ENCODE measurements at places on chromosomes 16 and 17.

DNA sequence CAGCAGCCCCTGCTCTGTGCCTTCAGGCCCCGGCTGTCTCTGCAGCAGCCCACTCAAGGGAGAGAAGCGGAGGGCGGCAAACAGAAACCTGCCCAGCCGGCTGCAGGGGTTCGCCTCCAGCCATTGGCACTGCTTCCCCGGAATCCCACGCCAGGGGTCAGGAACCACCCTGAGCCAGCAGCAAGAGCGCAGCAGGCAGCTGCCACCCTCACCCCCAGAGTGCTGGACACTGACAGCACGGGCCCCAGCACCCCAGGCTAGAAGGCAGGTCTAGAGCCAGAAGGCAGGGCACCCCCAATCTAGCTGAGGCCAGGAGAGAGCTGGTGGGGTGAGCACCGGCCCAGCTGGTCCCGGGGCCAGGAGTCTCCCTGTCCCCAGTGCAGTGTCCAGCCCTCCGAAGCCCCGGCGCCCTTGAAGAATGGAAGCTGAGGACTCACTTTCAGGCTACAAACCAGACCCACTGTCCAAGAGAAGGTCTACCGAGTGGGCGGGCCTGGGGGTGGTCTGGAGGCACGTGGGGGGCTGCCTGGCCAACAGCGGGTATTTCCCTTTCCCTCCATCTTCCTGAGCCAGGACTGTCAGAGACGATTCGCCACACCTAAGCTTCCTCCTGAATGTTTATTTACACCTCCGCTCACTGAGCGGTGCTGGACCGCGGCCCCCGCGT lies 8.4 kb downstream of the UBALD2 start:
- DNase-seq = no peak

- DNase-seq = no peak
Measured at GRCh38 chr16:11870399-11870798, 19.1 kb upstream of the RSL1D1 start.

DNA sequence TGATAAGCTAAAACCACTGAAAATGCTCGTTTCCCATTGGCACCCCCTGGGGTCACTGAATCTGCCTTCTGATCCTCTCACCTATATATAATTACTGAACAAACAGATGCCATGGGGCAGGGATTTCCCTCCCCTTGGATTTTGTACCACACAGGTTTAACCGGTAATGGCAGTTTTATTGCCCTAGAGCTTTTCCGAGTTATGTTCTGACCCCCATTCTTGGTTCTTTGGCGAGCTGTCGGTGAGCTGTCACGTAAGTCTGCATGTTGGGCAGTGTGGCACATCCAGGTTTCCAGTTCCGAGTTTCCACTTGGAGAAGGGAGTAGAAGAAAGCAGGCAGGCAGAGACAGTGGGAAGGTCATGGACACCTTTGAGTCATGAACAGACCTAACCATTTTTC lies 7.1 kb downstream of the TMEM97 start:
- no peak for DNase-seq

GRCh38 chr17:2803386-2803785 lies 7.1 kb downstream of the RAP1GAP2 start:
- DNase-seq = no peak

DNA sequence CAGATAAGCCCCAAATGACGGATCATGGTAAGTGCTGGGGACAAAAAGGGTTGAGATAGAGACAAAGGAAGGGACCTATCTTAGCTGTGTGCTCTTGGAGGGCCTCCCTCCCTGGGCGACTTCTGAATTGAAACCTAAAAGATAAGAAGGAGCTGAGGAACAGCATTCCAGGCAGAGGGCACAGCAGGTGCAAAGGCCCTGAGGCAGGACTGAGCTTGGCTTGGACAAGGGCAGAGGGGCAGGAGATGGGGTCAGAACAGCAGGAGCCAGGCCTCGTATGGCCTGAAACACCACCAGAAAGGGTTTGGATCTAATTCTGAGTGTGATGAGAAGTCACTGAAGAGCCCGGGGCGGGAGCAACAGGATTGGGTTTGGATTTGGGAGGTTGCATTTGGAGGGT lies 75.4 kb downstream of the RTN4RL1 start:
- DNase-seq = no peak

DNA sequence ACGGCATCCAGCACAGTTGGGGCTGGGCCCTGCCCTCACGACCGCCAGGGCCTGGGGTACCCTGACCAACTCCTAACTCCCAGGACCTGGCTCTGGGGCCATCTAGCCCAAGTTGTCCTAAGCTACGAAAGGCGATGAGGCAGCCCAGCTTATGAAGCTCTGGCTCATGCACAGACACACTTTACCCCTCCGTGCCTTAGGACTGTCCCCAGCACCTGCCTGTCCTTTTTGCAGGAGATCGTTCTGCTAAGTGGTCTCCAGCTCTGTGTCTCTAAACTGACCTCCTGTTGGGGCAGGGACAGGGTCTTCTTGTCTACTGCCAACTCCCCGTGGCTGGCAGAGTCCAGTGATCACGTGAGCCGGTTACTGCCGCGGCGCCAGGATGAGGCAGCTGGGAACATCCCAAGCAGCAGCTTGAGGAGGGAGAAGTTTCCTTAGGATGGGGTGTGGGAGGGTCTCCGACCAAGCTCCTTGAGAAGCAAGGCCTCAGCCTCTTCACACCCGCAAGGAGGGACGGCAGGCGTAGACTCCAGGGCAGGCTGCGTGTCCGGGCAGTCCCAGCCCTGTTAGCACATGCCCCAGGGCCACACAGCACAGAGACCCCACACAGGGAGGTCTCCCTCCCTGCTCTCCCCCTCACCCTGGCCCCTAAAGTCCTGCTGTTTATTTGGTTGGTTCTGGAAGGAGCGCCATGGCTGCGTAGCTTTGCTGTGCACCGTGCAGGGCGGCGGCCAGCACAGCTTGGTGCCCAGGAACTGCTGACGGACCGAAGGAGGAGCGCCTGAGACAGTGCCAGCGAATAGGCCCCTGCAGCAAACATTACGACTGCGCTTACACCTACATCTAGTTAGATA lies 16.4 kb upstream of the METRNL start:
- peak; percentile 38 for DNase-seq

- DNase-seq = no peak
Measured at GRCh38 chr16:79419148-79419547, 181.4 kb downstream of the MAF start.

- no peak for DNase-seq
Measured at GRCh38 chr16:69903865-69904415, 47.2 kb upstream of the CLEC18A start.

- DNase-seq = no peak
Measured at GRCh38 chr16:15031586-15031985, 24.3 kb downstream of the NTAN1 start.

- no peak for DNase-seq
Measured at GRCh38 chr16:8564934-8565345, 25.4 kb downstream of the TMEM114 start.

DNA sequence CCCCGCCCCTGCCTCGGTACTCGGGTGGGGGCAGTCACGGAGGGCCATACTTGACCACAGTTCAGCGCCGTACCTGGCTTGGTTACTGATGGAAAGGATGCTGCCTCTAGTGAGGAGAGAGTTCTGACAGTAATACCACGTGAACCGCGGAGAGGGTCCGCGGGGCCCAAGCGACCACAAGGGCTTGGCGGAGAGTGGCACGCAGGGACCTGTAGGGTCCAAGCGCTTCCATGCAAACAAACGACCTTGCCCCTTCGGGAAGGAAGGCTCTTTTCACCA lies 9.2 kb downstream of the KDM6B start:
- DNase-seq = no peak

All from SHP77 (cell line).